Stimulated activated CD8-positive, alpha-beta memory T cell treated with anti-CD3 and anti-CD28 coated beads, Interleukin-4, amount 100 ng/mL, for 24 hours (primary cell): ENCODE measurements at places on chromosomes 3 and 15.

GRCh38 chr15:93180656-93181055, 91.6 kb upstream of the RGMA start:
- DNase-seq: no peak

- DNase-seq: no peak
Observed at GRCh38 chr15:81026836-81027599, 26.3 kb downstream of the TLNRD1 start.

DNA sequence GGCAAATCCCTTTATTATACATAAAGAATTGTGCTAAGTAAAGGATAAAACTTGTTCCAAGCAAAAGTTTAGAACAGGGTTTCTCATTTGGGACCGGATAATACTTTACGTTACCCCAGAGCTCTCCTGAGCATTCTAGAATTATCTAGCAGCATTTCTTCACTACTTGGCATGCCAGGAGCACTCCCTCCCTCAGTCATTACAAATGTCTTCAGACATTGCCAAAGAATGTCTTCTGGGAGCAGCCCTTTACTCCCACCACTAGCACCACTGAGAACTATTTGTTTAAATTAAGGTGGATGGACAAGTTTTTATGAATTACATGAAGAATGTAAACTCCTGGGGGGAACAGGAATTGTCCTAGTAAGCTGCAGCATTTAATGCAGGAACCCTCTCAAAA, 516.4 kb downstream of the GBE1 start:
- no peak for DNase-seq

DNA sequence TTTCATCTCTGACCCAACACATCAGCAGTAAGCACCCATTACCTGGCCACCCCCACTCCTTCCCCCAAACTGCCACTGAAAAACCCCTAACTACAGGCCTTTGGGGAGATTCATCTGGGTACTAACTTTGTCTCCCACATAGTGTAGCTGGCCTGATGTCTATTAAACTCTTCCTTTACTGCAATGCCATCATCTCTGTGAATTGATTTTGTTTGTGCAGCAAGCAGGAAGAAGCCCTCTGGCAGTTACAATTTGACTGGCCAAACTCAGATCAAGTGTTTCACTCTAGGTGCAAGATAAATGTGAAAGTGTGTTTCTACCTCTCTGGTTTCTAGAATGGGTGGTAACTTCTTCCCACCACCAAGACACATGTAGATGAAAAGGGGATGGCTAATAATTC, 26.7 kb upstream of the OR5K4 start:
- no peak for DNase-seq

DNA sequence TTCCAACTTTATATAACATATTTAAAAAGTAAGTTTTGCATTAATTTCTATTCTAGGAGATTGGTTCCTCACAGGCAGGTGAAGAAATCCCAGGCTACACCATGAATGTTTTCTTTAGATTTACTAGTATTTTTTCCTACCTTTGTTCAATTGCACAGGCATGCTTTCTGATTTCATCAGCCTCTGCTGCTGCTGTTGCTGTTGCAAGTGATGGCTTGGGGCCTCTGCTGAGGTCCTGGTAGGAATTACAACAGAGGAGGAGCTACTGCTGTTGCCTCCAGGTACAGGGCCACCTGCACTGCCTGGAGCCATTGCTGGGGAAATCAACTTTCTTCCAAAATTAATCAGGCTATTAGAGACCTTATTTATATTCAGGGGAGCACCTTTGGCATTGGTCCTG, 353.3 kb downstream of the PLCL2 start:
- DNase-seq: no peak

DNA sequence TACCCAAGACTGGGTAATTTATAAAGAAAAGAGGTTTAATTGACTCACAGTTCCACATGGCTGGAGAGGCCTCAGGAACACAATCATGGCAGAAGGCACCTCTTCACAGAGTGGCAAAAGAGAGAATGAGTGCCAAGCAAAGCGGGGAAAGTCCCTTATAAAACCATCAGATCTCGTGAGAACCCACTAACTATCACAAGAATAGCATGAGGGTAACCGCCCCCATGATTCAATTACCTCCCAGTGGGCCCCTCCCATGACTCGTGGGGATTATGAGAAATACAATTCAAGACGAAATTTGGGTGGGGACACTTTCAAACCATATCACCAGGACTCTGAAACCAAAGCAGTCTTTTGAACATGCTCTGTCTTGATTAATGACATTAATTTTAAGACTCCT, 7.0 kb downstream of the RTP3 start:
- peak; percentile 21 for DNase-seq
